ENCODE measurements at places on chromosomes 11 and 22. TPM values are rescaled to one million over a fixed set of nuclear protein-coding genes. Genes with fewer than 3 reads are reported as not detected.

Gene MMP11
- total RNA-seq, result 30.6 TPM

Gene MIOX
- total RNA-seq, result 0.47 TPM

Gene MOGAT2
- 0.27 TPM for total RNA-seq

Gene UBQLNL
- total RNA-seq, result 0.21 TPM

Gene LIF
- total RNA-seq, result 1.5 TPM

Gene TMA7B
- total RNA-seq, result not detected

Gene OR56A1
- total RNA-seq, result under 0.01 TPM

Gene APOBEC3H
- total RNA-seq, result not detected

- no peak for ATAC-seq
These were observed 3.0 kb upstream of the SEC14L3 start for GRCh38 chr22:30474683-30475424.

DNA sequence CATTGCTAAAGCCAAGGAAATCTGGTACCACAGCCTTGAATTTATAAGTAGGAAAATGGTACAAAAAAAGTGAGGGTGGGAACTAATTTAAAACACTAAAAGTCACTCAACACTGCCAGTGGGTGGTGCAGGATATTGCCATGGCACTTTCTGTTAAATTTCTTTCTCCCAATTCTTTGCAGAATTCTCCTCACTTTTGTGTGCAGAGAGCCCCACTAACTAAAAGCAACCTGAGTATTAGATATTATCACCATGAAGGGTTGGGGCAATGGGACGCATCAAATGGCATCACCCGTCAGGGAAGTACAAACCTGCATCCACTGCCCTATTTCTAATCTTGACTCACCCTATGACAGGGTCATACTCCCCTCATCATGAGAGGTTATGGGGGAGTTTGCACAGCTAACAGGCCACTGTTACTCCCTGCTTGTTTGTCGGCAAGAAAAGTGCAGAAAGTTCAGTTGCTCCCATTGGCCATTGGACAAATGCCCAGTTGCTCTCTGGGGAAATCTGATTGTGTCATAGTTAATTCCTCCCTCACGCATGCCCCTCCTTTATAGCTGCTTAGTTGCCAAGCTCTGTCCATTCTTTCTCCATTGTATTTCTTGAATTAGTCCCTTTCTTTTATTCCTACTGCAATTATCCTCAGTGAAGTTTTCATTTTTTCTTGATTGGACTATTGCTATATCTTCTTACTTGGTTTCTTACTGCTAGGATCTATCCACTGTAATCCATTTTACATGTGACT, 93.8 kb upstream of the BLID start:
- no peak for ATAC-seq

- ATAC-seq, result no peak
These were observed 820.4 kb downstream of the LUZP2 start for GRCh38 chr11:25317216-25317615.

GRCh38 chr22:41557401-41558240, 3.2 kb upstream of the CSDC2 start:
- peak; percentile 65 for ATAC-seq

GRCh38 chr11:74086242-74086884, 77.5 kb upstream of the UCP3 start:
- no peak for ATAC-seq

GRCh38 chr11:126608658-126609057, 253.2 kb downstream of the ST3GAL4 start:
- ATAC-seq, result no peak

GRCh38 chr11:1845561-1846452, 7.0 kb downstream of the TNNI2 start:
- no peak for ATAC-seq

GRCh38 chr22:45911601-45912271, 65.2 kb downstream of the WNT7B start:
- ATAC-seq, result no peak

DNA sequence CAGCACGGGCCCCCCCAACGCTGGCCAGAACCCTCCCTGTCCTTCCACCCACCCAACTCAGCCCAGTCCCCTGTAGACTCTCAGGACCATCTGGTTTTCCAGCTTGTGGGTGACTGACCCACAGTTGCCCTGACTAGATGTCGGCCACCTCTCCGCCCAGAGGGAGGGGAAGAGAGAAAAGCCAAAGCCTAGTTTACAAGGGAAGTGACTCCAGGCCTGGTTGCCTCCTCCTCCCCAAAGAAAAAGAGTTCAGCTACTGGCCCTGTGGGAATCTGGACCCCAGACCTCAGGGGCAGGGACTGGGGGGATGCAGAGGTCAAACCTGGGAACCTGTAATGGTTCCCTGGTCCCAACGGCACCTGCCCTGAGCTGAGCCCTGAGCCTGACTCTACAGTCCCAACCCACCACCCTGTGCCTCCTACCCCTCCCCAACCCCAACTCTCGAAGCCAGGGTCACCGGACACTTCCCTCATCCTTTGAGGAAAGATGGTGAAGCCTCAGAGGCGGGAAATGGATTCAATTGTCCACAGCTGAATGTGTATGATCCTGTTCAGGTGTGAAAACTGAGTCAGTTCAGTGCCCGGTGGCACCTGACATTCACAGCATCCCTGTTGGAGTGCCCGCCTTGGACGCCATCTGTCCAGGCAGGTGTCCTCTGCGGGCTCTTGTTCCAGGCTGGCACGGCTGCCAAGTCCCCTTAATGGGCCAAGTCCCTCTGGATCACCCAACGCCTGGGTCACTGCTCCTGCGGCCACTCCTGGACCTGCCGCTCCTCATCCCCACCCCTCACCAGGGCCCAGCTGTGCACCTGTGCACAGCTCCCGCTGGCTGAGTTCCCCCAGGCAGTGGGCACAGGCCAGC, 21.0 kb upstream of the WNT7B start:
- ATAC-seq, result peak; percentile 42

DNA sequence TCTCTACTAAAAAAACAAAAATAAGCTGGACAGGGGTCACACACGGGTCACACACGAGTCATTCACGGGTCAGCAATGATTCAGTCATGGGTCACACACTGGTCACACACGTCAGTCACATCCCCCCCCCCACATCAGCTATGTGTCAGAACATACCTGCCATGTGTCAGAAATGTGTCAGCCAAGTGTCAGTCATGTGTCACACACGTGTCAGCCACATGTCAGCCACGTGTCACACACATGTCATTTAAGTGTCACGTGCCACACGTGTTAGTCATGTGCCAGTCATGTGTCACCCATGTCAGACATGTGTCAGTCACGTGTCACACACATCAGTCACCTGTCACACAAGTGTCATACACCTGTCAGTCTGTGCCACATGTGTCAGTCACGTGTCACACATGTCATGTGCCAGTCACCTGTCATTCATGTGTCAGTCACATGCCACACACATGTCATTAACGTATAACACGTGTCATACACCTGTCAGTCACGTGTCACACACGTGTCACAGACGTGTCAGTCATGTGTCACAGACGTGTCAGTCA, 28.7 kb upstream of the MMP20 start:
- no peak for ATAC-seq

GRCh38 chr22:16961477-16962186, 46.4 kb downstream of the GAB4 start:
- no peak for ATAC-seq

DNA sequence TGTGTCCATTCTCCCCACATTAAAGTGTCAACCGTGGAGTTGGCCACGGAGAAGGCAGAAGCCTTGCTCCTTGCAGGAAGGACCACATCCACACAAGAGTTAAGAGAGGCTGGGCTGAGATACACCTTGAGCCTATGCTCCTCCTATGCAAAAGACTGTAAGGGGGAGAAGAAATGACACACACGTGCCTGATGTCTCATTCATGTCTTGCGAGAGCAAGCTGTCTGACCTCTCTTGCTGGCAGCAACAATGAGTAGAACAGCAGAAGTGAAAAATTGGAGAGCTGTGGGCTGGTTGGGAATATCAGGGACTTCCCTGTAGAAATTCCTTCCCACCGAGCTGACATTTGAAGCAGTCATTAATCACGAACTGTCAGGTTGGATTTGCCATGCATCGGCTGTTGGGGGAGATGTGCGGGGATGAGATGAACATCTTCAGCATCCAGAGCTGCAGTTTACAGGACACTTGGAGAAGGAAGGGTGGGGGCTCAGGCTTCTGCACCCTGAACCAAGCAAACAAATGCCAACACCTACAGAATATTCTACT, 139.3 kb downstream of the MYO18B start:
- ATAC-seq, result peak; percentile 35

DNA sequence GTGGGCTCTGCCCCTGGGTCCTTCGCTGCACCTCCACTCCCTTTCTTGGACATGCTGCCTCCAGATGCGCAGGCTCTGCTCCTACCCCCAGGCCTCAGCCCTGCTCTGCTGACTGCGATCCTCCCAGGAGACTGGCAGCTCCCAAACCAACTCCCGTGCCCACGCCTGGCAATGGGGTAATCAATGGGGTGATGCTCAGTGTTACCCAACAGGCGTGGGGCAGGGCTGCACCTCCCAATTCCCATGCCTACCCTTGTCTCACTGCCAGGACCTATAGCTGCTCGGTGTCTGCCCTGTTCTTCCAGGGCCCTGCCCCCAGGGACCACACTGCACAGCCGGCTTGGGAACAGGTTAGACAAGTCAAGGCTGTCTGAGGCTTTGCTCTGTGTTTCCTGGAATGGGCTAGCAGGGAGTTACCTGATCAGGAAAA, at the start of gene ALDH3B2:
Gene ALDH3B2 (minus strand): TSS at position 182 of the 430 bp plus-strand sequence. CDS start 7,688 bp downstream, outside the sequence.
- ATAC-seq, result no peak

GRCh38 chr11:24623121-24623520, 126.3 kb downstream of the LUZP2 start:
- no peak for ATAC-seq

DNA sequence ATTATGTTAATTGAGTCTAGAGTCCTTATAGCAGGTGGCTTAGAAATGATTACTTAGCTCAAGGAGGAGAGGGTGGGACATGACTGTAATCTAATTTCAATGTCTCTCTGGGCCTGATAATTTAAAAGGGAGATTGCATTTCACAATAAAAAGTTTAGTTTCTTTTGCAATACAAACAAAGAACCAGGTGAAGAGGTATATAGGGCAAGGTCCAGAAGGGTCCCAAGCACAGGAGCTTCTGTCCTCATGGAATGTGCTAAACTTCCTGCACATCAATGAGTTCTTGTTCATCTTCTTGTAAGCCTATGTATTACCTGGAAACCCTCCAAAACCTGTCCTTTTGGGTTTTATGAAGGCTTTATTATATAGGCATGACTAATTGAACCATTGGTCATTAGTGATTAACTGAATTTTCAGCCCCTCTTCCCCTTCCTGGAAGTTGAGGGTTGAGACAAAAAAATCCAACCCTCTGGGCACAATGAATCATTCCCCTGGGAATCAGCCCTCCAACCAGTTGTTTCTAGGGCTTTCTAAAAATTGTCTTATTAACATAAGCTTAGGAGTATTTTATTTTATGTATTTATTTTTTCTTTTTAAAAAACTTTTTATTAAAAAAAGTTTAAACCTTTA, 37.6 kb downstream of the MS4A2 start:
- no peak for ATAC-seq

GRCh38 chr11:20311444-20311843, 52.1 kb upstream of the HTATIP2 start:
- ATAC-seq, result no peak

DNA sequence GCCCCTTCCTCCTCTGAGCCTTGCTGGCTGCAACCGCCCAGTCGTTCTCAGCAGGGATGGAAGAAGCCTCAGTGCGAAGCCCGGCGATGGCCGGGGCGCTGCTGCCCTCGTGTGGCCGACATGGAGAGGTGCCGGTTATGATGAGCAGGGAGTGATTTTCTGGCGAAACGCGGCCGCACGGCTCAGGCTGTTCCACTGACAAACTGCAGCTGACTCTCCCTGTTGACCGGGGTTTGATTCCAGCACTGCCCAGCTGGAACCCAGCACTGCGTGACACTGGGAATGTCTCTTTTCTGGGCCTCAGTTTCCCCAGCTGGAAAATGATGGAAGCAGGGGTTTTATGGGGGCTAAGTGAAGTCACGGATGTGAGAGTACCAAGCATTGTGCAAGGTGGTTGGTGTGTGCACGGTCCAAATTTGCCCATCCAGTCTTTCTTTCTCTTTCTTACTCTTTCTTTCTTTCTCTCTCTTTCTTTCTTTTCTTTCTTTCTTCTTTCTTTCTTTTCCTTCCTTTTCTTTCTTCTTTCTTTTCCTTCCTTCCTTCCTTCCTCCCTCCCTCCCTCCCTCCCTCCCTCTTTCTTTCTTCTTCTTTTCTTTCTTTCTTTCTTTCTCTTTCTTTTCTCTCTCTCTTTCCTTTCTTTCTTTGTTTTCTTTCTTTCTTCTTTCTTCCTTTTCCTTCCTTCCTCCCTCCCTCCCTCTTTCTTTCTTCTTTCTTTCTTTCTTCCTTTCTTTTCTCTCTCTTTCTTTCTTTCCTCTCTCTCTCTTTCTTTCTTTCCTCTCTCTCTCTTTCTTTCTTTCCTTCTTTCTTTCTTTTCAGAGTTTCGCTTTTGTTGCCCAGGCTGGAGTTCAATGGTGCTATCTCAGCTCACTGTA, 25.8 kb upstream of the MPPED1 start:
- ATAC-seq, result peak; percentile 85

- no peak for ATAC-seq
These were observed 24.4 kb downstream of the PGA5 start for GRCh38 chr11:61265357-61265756.

GRCh38 chr11:71184421-71185210, 67.8 kb downstream of the SHANK2 start:
- no peak for ATAC-seq

DNA sequence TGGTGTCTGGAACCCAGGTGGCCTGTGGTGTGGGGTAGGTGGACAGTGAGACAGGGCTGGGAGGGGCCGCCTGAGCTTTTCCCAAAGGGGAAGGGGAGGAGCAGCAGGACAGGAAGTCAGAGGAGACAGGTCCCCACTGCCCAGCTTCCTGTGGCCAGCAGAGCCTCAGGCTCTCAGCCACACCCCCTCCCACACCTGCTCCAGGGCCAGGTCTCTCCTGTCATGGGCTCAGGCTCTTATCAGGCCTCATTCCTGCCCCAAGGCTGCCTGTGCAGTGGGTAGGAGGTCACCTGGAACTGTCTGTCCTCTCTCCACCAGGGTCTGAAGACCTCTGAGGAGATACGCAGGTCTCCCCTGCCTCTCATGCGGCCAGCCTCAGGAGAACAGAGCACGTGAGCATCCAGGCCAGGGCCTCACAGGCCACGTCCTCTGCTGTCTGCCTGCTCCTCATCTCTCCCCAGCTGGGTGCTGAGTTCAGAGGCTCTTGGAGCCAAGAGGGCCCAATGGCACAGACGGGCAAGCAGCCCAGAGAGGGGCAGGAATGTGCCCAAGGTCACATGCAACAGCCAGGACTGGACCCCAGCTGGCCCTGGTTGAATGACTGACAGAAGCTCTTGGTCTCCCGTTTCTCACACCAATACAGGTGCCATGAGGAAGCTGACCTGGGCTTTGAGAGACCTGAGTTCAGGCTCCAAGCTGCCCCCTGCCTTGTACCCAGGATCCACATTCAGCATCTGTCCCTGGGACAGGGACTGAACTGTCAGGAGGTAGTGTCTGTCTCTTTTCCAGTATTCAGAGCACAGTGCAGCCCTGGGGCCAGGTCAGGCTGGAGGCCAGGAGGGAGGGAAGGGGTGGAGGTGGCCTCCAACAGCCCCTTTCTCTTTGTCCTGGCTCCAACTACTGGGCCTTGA, 16.7 kb downstream of the STARD10 start:
- ATAC-seq, result no peak

- ATAC-seq, result no peak
These were observed 6.3 kb downstream of the CRY2 start for GRCh38 chr11:45853332-45854219.
